MM.1S (cell line): ENCODE measurements at places on chromosomes 5 and 9.

DNA sequence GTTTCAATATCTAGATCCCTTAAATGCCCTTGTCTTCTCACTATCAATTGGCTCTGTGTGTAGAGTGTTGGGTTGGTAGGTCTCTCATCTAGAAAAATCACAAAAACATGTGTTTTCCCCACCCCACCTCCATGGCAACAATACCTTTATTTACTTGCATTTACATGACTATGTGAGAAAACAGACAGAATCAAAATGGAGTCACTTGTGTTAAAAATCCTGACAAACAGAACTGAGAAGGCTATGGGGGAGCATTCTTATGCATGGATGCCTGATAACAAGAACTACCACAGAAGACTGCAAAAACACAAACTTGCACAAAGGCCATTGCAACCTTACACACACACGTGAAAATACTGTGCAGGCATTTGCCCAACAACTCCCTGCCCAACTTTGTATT, 1352.9 kb upstream of the CDH9 start:
- no peak for DNase-seq

DNA sequence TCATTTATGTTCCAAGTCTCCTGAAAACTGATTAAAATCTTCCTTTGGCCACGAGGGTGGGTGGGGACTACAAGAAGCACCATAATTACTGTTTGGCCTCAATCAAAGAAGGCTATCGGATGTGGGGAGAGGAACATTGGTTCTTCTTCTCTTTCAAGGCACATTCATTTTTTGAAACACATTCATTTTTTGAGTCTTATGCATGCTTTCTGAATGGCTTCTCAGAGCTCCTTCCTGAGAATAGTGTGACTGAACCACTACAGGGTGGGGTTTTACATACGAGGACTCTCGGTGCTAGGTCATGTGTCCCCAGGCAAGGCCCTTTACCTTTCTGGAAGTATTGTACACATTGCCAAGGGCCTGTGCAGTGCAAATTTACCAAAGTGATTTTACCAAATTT, 7.0 kb upstream of the GRIA1 start:
- DNase-seq, result no peak

- no peak for DNase-seq
These were observed 421.5 kb upstream of the PTGER4 start for GRCh38 chr5:40258222-40258621.

GRCh38 chr9:128175726-128176125, 15.6 kb downstream of the CIZ1 start:
- no peak for DNase-seq

- DNase-seq, result no peak
These were observed 96.4 kb downstream of the PSAT1 start for GRCh38 chr9:78393340-78393739.
